ENCODE measurements at places on chromosomes 6 and 20.

DNA sequence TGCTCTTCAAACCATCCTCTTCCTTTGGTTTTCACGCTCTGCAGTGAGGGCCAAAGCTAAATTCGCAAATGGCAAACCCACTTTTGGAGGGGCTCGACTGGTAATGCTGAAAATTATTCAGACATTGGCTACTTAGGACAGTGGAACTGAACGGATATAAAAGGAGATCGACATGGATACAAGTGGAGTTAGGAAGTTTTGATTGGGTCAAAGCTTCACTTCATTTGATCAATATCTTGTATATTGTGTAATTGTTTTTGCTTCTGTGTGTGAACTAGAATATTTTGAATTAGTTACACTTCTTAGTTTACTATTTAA is 1.2 kb downstream of the FAM8A1 start:
- DNase-seq = no peak

DNA sequence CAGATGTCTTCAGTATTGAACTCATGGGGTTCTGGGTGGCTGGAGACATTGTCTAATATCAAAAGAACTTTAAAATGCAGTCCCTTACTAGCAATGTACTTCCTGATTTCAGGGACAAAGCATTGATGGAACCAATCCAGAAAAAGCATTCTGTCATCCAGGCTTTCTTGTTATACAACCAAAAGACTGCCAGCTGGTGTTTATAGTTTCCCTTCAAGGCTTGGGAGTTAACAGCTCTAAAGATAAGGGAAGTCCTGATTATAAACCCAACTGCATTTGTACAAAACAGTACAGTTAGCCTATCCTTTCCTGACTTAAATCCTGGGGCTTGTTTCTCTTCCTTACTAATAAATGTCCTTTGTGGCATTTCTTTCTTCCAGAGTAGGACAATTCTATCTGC is 160.0 kb downstream of the COL21A1 start:
- DNase-seq = no peak

DNA sequence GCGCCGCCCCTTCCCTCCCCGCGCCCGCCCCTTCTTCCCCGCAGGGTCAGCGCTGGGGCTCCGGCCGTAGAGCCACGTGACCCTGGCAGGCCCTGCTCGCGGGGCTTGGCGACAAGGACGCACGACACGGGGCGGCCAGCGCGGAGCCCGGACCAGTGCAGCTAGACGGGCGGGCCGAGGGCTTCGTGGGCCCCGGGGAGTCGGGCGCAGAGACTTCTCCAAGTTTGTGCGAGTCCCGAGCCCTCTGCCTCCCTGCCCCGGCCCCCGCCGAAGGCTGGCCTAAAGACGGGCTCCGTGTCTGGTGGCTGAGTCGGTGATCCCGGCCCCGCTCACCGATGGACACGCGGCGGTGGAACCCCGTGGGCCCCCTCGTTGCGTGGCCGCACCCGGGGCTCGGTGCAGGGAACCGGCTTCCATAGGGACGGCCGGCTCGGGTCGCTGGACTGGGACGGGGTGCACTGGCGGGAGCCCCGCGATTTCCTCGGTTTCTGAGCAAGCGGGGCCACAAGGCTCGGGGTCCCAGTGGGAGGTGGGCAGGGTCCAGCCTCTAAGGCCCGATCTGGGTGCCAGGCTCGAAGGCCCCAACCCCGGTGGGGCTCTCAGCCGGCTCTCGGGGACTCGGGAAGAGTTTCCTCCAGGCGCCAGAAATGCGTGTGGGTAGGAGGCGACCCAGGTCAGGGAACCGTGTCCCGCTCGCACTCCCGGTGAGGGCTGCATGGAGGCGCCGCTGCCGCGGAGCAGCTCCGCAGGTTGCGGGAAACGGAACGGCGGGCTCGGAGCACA is 452 bp upstream of the GATA5 start:
- DNase-seq = no peak

GRCh38 chr20:35085477-35086225 is 7.0 kb downstream of the TRPC4AP start:
- DNase-seq = no peak

DNA sequence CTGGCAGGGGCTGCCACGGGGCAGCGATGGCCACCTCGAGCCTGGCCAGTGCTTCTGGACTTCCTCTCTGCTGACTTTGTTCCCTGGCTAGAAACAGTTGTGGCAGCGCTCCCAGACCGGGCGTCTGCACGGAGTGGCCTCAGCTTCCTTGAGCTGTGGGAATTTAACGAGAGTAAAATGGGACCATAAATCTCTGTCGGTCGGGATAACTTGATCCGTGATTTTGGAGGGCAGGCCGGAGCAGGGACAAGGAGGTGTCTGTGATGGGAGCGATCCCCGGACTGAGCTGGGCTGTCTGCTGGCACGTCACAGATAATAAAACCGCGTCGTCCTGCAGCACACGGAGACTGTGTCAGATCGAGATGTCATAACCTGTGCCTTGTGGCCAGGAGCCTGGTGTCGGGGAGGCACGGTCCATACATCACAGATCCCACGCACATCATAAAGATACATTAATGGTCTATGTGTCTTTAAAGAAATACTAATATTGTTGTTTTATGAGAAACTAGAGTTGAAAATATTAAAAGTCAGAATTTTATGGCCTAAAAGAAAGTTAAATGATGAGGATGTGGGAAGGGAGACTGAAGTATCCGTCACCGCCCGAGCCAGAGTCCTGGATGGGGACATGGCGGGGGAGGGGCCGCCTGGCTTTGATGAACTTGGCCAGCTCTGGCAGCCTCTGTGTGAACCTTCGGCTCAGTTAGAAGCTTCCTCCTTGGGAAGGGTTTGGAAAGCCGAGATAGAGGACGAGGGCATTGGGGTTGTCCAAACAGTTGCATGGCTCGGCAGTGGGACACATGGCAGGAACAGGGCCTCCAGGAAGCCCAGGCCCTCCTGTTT is 6.5 kb upstream of the RBBP8NL start:
- peak; percentile 7 for DNase-seq

- DNase-seq = no peak
Observed at GRCh38 chr6:36519352-36519751, 27.9 kb downstream of the STK38 start.

DNA sequence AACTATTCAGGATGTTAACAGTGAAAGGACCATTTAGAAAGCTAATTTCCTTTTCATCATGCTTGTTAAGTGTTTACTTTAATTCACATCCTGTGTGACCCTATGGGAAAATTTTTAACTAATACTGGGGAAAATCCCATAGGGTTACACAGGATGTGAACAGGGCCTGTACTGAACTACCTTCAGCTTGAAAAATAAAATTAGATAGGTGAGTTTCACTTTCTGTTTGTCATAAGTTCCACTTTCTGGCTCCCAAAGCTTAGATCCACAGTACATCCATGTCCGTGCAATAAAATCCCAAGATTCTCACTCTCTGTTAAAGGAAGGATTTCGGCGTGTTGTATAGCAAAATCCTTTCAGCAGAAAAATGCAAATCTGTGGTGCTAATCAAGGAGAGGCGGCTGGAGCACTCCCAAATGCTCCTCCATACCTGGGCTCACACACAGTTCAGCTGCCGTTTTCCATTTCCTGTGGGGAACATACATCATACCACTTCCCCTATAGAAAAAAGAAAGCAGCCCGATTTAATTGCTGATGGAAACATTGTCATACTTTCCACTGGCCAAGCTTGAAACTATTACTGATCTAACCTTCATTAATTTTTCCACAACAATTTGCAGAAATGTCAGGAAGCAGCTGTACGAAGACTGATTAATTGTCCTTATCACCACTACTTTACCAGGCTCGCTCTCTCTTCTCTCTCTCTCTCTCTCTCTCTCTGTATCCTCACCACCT is 125.2 kb downstream of the HIVEP2 start:
- DNase-seq = no peak

DNA sequence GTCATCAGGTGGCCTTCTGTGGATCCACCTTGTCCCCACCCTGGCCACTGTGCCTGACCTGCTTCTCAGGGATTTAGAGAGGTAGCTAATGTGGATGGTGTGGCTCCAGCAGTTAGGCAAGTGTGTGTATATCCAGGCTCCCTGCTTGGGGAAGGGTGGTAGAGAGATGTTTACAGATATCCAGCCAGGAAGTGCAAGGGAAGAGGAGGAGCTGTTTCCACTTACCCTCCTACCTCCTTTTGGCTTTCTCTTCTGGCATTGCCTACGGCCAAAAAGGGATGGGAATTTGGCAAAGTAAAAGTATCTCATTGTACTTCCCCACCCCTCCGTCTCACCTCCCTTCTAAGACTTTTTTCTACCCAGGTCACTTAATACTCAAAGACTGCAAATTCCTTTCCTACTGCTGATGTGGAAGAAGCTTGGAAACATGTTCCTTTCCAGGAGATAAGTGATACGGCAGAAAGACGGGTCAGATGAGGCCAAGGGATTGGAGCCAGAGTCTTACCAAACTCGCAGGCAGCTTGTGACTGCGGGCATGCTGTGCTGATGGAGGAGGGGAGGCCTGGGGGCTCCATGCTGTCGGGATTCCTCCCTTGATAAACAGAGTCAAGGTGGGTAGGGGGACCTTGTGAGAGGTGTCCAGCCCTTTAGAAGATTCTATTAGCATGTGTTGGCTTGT is 253.4 kb downstream of the PRL start:
- DNase-seq = no peak

Measured in caudate nucleus (tissue), 63 donors.